CD4-positive, alpha-beta memory T cell (primary cell): ENCODE measurements at places on chromosomes 7 and 10. TPM values are rescaled to one million over a fixed set of nuclear protein-coding genes. Genes with fewer than 3 reads are reported as not detected.

The PHKG1 gene
- polyA plus RNA-seq: 0.53 TPM

The CYP26C1 gene
- not detected for polyA plus RNA-seq

The HOXA2 gene
- not detected for polyA plus RNA-seq

- H3K4me3 ChIP-seq: peak overlapping the region; percentile 66
- no peaks in the 10 kb centered on the region for H3K27me3 ChIP-seq
- H3K4me1 ChIP-seq: peaks cover 43% of the 10 kb centered on the region
- peak; percentile 91 for DNase-seq
- H3K36me3 ChIP-seq: no peaks in the 10 kb centered on the region
Observed at GRCh38 chr10:69318106-69318866, 40.0 kb downstream of the HK1 start.

GRCh38 chr7:131029002-131029401 is 295.0 kb upstream of the KLF14 start:
- H3K4me1 ChIP-seq: peaks cover 99% of the 10 kb centered on the region
- no peak overlapping the region for H3K4me3 ChIP-seq
- H3K27ac ChIP-seq: no peak overlapping the region
- DNase-seq: no peak
- no peaks in the 10 kb centered on the region for H3K36me3 ChIP-seq
- H3K27me3 ChIP-seq: no peaks in the 10 kb centered on the region

DNA sequence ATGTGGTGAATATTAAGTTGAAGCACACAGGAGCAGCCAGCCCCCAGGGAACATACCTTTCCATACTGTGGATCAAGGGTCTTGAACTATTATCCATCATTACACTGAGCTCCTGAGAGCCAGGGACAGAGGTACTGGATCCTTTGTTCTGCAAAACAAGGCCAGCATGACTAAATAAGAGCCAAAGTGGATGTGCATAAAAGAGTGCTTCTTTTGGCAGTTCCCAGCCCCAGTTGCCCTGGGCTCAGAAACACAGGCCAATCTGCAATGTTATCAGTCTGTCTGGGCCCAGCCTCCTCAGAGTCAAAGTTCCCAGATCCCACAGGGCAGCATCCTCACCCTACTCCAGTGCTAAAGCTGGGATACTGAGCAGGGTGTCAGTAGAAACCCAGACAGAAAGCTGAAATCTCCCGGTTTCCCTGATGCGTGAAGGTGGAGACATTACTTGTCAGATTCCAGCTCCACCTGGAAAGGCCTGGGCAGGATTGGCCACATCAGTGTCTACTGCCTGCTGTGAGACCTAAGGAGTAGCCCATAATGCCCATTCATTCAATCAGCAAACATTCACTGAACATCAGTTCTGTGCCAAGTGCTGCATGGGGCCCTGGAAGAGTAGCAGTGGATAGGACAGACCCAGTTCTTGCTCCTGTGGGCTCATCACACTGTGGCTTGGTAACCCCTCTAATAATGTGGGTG is 342.7 kb downstream of the CXCL12 start:
- H3K4me3 ChIP-seq: no peak overlapping the region
- H3K36me3 ChIP-seq: no peaks in the 10 kb centered on the region
- no peak for DNase-seq
- no peaks in the 10 kb centered on the region for H3K27me3 ChIP-seq
- no peaks in the 10 kb centered on the region for H3K4me1 ChIP-seq
- no peak overlapping the region for H3K27ac ChIP-seq

DNA sequence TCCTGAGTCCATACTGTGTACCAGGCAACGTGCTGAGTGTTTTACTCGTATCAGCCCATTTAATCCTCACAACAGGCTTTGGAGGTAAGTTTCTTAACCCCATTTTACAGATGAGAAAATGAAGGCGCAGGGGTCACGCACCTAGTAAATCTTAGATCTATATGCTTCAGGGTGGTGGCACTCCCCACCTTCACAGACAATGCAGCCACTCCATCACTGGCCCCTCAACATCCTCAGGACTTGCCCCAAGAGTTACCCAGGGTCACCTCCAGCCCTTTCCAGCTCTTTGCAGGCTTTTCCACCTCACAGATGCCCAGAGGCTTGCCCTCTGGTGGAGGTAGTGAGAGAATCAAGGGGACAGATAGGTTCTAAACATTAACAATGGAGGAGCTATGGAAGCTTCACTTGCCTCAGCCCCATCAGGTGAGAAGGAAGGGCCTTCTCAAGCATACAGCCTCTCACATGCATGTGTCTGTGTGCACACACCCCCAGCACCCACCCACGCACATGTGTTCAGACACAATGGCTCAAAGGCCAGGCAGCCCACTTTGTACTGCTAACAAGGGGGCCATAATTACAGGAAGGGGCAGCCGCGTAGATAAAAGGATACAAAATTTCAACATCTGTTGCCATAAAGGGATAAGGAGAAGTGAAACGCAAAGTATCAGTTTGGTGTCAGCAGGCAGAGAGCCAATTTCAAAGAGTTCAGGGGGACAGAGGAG is 29.1 kb downstream of the DPCD start:
- peaks cover 49% of the 10 kb centered on the region for H3K36me3 ChIP-seq
- no peak overlapping the region for H3K4me3 ChIP-seq
- no peak for DNase-seq
- H3K27ac ChIP-seq: no peak overlapping the region
- no peaks in the 10 kb centered on the region for H3K27me3 ChIP-seq

GRCh38 chr10:116475866-116476265 is 48.2 kb downstream of the PNLIPRP3 start:
- no peaks in the 10 kb centered on the region for H3K4me1 ChIP-seq
- DNase-seq: no peak
- H3K27ac ChIP-seq: no peak overlapping the region
- no peak overlapping the region for H3K4me3 ChIP-seq
- no peaks in the 10 kb centered on the region for H3K36me3 ChIP-seq

- no peak overlapping the region for H3K4me3 ChIP-seq
- no peaks in the 10 kb centered on the region for H3K27me3 ChIP-seq
- no peak for DNase-seq
Observed at GRCh38 chr10:48289501-48290238, 15.2 kb upstream of the FRMPD2 start.

- no peak overlapping the region for H3K27ac ChIP-seq
- H3K36me3 ChIP-seq: no peaks in the 10 kb centered on the region
- no peaks in the 10 kb centered on the region for H3K27me3 ChIP-seq
- DNase-seq: no peak
- H3K4me3 ChIP-seq: no peak overlapping the region
Observed at GRCh38 chr10:6058682-6059475, 3.3 kb downstream of the IL2RA start.
